ENCODE measurements at places on chromosomes 5 and 9.

GRCh38 chr5:149282027-149282965 lies 10.6 kb downstream of the AFAP1L1 start:
- no peak for DNase-seq

- DNase-seq, result no peak
Observed at GRCh38 chr9:14585730-14586473, 107.3 kb downstream of the ZDHHC21 start.

DNA sequence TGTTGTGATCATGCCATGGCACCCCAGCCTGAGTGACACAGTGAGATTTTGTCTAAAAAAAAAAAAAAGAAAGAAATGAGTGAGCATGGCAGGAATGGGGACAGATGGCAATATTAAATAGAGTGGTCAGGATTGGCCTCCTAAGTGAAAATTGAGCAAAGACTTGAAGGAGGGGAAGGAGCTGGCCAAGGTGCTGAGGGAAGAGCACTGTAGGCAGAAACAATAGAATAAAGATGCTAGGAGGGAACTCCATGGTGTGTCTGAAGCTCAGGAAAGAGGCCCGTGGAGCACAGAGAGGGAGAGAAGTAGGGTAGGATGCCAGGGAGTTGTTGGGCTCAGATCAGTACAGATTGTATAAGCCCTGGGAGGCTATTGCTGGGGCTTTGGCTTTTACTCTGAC lies 64.4 kb upstream of the PCAT7 start:
- no peak for DNase-seq

DNA sequence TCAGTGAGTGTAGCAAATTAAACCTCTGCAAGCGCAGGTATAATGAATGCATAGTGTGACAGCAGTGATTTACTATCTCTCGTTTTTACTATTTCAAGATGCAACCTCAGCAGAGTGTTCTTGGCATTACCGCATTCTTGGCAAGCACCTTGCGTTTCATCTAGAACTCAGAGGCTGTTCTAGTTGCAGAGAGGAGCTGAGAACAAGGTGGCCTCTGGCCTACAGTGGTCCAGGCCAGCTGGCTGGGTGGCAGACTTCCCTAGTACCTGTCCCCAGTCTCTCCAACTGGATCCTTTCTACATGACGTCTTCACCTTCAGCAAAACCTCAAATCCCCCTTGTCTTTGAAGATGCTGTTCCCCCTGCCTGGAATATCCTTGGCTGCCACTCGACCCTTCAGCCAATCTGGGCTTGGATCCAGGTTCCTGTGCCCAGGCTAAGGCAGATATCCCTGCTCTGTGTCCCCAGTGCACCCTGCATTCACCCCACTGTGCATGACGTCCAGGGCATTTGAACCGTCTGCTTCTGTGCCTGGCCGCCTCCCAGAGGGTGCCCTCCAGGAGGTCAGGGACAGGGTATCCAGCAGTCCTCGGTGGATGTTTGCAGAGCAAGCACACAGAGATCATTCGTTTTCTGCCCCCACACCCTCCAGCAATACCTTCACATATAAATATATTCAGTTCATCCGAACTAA lies 120.4 kb upstream of the CPEB4 start:
- DNase-seq, result no peak

GRCh38 chr5:92775711-92776615 lies 805.1 kb downstream of the NR2F1-AS1 start:
- DNase-seq, result no peak

DNA sequence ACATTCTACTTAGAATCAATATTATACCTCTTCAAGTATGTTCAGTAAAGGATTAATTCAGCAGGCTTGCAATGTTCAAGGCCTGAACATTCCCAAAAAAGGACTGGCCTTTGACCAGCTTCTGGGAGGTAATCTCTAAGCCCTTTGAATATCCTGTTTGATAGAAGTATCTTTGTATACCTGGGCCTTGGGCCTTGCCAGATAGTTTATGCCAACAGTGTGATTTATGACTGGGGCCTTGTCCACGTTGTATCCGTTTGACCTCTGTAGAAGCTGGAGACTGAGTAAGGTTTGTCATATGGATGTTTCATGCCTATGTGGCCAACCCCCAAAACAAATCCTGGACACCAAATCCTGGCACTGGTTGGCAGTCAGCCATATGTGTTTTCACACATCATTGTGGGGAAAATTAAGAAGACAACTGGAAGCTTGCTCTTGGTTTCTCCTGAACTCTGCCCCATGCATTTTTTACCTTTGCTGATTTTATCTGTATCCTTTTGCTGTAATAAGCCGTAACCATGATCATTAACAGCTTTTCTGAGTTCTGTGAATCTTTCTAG lies 92.1 kb downstream of the RMI1 start:
- no peak for DNase-seq

- DNase-seq, result no peak
Observed at GRCh38 chr5:98513380-98513779, 260.1 kb upstream of the RGMB start.

All from amniotic stem cell (primary cell).